ENCODE measurements at places on chromosomes 6 and 20. TPM values are rescaled to one million over a fixed set of nuclear protein-coding genes. Genes with fewer than 3 reads are reported as not detected.

The TNF gene
- total RNA-seq, result not detected

GRCh38 chr6:5996714-5997419 lies 9.9 kb downstream of the NRN1 start:
- no peaks in the 10 kb centered on the region for H3K36me3 ChIP-seq
- H3K27ac ChIP-seq, result peak overlapping the region; percentile 64
- peak overlapping the region; percentile 93 for H3K4me3 ChIP-seq
- DNase-seq, result peak; percentile 75

DNA sequence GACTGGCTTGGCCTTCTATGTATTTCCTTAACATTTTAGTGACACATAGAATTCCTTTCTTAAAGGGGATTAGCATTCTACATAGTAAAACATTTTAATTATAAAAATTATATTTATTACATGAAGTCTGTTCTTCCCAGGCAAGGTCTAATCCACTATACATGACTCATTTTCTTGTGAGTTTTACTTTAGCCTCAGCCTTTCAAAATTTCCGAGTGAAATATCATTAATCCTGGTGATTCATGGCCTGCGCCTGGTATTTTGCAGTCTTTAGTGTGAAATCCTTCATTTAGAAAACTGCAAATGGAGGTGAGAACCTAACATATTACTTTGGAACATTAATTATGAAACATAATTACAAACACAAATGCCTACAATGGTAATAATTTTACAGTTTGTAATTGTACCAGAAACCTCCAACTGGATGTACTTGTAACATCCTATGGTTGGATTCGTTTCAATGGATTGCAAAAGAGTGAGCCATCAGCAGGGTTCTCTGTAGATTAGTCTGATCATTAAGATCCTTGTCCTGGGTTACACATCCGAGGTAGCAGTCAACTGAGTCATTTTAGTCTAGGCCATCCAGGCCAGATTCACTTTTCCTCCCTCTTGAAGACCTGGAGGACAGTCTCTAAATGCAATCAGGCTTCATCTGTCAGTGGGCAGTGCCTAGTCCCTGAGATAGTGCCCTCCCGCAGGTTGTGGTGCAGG lies 272.0 kb downstream of the PACRG start:
- H3K4me3 ChIP-seq, result no peak overlapping the region
- H3K27me3 ChIP-seq, result no peaks in the 10 kb centered on the region
- no peak overlapping the region for H3K27ac ChIP-seq
- DNase-seq, result no peak
- H3K4me1 ChIP-seq, result no peaks in the 10 kb centered on the region
- no peaks in the 10 kb centered on the region for H3K36me3 ChIP-seq

The GNAS-AS1 gene
- total RNA-seq, result 11.5 TPM

The MYL9 gene
- total RNA-seq, result 287 TPM

DNA sequence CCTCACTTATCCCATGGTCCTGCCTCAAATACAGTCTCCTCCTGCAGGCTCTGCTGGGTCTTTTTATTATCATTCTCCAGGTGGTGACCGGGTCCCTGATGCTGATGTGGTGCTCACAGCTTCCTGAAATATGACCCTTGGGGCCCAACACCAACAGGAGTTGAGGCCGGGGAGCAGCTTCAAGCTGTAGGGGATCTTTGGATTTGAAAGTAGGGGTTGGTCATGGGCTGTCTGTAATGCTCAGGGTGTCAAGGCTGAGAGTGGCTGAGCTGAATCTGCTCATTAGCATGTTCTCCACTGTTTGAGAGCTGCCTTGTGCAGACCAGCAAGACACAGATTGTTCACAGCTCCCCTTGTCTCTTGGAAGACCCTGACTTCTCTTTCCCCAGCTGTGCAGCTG lies 35.5 kb downstream of the HLA-F start:
- no peak overlapping the region for H3K27ac ChIP-seq
- H3K36me3 ChIP-seq, result no peaks in the 10 kb centered on the region
- no peak overlapping the region for H3K4me3 ChIP-seq
- peak; percentile 62 for DNase-seq
- peaks cover 2% of the 10 kb centered on the region for H3K4me1 ChIP-seq
- peaks cover 8% of the 10 kb centered on the region for H3K27me3 ChIP-seq

GRCh38 chr20:16314748-16315159 lies 258.5 kb downstream of the KIF16B start:
- H3K27ac ChIP-seq, result no peak overlapping the region
- H3K36me3 ChIP-seq, result no peaks in the 10 kb centered on the region
- H3K27me3 ChIP-seq, result no peaks in the 10 kb centered on the region
- no peak overlapping the region for H3K4me3 ChIP-seq
- H3K4me1 ChIP-seq, result peaks cover 3% of the 10 kb centered on the region
- DNase-seq, result no peak

The PRR18 gene
- total RNA-seq, result 0.09 TPM

The PNLDC1 gene
- not detected for total RNA-seq

DNA sequence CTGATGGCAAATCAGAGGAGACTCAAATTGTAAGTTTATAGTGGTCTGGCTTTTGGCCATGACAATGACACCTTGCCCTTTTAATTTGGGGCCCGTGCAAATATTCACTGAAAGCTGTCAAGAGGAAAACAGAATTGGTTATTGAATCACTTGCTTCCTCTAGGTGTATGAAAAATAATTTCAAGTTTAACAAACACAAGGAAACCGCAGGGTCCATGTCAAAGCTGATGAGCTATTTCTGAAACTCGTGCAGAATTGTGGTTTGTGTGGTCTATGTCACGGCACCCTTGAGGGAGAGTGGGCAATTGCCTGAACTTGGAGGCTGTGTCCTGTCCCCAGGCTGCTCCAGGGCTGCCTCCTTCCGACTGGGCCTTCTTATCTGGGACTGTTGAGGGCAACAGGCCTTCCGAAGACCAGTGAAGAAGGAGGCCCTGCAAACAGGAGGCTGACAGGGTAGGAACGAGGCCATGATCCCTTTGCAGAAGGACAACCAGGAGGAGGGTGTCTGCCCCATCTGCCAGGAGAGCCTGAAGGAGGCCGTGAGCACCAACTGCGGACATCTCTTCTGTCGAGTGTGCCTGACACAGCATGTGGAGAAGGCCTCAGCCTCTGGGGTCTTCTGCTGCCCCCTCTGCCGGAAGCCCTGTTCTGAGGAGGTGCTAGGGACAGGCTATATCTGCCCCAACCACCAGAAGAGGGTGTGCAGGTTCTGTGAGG lies 788 bp downstream of the TRIM40 start:
- no peak overlapping the region for H3K4me3 ChIP-seq
- no peaks in the 10 kb centered on the region for H3K36me3 ChIP-seq
- no peak for DNase-seq

DNA sequence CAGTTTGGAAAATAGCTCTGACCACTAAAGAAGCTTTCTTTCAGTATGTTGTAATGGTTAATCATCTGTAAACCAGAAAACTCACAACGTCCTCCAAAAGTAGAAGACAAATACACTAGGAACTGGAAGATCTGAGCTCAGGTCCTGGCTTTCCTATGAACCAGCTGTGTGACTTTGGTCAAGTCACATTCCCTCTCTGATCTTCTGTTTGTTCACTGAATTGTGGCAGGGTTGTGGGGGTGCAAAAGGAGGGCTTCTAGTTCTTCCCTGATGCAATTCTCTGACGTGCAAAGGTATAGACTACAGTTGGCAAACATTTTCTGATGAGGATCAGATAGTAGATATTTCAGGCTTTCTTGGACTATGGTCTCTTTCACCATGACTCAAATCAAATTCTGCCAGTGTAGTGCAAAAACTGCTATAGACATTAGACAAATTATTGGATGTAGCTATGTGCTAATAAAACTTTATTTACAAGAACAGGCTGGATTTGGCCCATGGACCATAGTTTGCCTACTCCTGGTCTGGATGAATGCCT lies 44.9 kb downstream of the ATXN1 start:
- H3K36me3 ChIP-seq, result no peaks in the 10 kb centered on the region
- no peaks in the 10 kb centered on the region for H3K4me1 ChIP-seq
- no peak overlapping the region for H3K27ac ChIP-seq

DNA sequence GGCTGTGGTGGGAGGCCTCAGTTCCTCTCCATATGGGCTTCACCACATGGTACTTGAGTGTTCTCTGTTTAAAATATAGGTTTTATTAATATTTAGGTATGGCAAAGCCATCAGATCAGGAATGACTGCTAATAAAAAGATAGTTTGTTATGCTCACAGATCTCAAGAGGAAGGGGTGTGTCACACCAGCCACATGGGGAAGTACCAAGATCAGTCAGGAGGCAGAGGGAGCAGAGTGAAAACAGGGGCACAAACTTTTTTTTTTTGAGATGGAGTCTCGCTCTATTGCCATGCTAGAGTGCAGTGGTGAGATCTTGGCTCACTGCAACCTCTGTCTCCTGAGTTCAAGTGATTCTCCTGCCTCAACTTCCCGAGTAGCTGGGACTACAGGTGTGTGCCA lies 92.1 kb upstream of the GCM1 start:
- H3K4me3 ChIP-seq, result no peak overlapping the region
- no peak overlapping the region for H3K27ac ChIP-seq
- H3K27me3 ChIP-seq, result no peaks in the 10 kb centered on the region
- H3K36me3 ChIP-seq, result no peaks in the 10 kb centered on the region

DNA sequence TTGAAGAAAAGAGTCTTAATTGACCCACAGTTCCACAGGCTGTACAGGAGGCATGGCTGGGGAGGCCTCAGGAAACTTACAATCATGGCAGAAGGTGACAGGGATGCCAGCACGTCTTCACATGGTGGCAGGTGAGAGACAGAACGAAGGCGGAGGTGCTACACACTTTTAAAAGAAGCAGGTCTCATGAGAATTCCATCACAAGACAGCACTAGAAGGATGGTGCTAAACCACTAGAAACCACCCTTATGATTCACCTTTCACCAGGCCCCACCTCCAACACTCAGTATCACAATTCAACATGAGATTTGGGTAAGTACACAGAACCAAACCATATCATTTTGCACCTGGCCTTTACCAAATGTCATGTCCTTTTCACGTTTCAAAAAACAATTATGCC lies 20.9 kb downstream of the TAGAP start:
- no peak overlapping the region for H3K4me3 ChIP-seq
- H3K36me3 ChIP-seq, result no peaks in the 10 kb centered on the region
- no peaks in the 10 kb centered on the region for H3K4me1 ChIP-seq
- no peak for DNase-seq

The PNPLA1 gene
- total RNA-seq, result not detected

DNA sequence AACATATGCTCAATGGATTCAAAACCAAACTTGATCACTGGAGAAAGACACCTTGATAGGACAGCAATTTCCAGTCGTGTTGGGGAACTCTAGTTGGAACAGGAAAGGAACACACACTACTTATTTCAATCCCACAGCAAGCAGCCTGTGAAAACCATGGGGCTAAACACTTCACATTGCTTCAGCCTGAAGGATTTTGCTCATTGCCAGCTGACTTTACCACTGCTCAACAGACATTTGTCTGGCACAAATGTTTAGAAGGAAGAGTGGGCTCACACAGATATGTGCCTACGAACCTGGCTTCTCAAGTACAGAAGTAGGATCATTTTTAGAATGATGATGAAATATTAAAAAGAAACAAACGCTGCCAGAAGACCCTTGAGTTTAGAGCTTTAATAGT lies 598.1 kb downstream of the PHF3 start:
- H3K36me3 ChIP-seq, result no peaks in the 10 kb centered on the region
- H3K4me3 ChIP-seq, result no peak overlapping the region
- no peak for DNase-seq
- no peaks in the 10 kb centered on the region for H3K27me3 ChIP-seq
- no peak overlapping the region for H3K27ac ChIP-seq

- no peaks in the 10 kb centered on the region for H3K4me1 ChIP-seq
- no peaks in the 10 kb centered on the region for H3K36me3 ChIP-seq
- H3K4me3 ChIP-seq, result no peak overlapping the region
- no peaks in the 10 kb centered on the region for H3K27me3 ChIP-seq
- DNase-seq, result no peak
Measured at GRCh38 chr20:12596863-12597262, 411.9 kb upstream of the SPTLC3 start.

GRCh38 chr6:156154896-156155295 lies 622.3 kb upstream of the ARID1B start:
- no peak for DNase-seq
- no peak overlapping the region for H3K4me3 ChIP-seq
- no peak overlapping the region for H3K27ac ChIP-seq
- H3K27me3 ChIP-seq, result no peaks in the 10 kb centered on the region

DNA sequence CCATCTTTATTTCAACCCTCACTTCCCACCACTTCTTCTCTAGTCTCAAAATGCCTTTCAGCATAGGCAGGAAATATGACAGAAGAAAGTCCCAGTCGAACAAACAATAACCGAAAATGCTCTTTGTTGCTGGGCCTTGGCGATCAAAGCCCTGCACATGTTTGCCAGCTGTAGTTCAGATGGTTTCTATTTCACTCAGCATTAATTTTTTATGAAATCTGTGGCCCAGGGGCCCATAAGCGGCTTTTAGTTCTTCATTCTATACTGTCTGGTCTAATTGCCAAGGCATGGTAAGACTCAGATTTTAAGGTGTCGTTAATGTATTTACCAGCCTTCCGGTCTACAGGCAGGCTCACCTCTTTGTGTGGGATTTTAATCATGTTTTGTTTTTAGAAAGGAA lies 10.9 kb upstream of the F13A1 start:
- no peak overlapping the region for H3K4me3 ChIP-seq
- H3K4me1 ChIP-seq, result no peaks in the 10 kb centered on the region
- H3K36me3 ChIP-seq, result no peaks in the 10 kb centered on the region
- no peak for DNase-seq
- H3K27me3 ChIP-seq, result no peaks in the 10 kb centered on the region

The CDH26 gene
- total RNA-seq, result 1.1 TPM

DNA sequence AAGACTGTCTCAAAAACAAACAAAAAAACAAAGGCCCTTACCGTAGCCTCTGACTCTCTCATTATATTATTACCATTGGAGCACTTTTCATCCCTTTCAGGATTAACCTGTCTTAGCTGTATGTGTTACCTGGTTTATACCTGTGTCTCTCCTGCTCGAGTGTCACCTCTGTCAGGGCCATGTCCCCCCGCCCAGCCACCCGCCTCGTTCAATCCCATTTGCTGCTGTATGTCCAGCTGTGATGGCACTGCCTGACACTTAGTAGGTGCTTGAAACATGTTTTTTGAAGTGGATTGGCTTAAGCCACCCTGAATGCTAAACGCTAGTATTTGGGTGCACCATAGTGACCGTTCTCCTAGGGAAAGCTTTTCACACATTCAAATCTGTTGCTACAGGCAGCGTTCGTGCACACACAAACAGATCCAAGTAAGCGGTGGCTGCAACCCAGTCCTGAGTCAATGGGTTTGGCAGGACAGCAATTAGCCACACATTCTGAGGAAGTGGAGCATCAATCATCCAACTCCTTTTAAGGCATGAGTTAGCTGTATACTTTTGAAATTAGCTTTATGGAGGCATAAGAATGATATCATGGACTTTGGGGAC lies 98.9 kb upstream of the ZNF217 start:
- H3K4me3 ChIP-seq, result no peak overlapping the region
- no peak overlapping the region for H3K27ac ChIP-seq
- peak; percentile 53 for DNase-seq
- H3K27me3 ChIP-seq, result no peaks in the 10 kb centered on the region
